ENCODE measurements at places on chromosomes 7 and 10.

GRCh38 chr7:64277630-64278029 is 36.1 kb upstream of the ZNF736 start:
- H3K4me3 ChIP-seq = no peak overlapping the region
- H3K27ac ChIP-seq = no peak overlapping the region
- H3K36me3 ChIP-seq = no peaks in the 10 kb centered on the region

GRCh38 chr7:71186535-71187057 is 54.7 kb downstream of the GALNT17 start:
- H3K36me3 ChIP-seq = no peaks in the 10 kb centered on the region
- no peaks in the 10 kb centered on the region for H3K27me3 ChIP-seq
- no peak for DNase-seq
- no peak overlapping the region for H3K4me3 ChIP-seq
- H3K27ac ChIP-seq = no peak overlapping the region
- H3K4me1 ChIP-seq = no peaks in the 10 kb centered on the region

DNA sequence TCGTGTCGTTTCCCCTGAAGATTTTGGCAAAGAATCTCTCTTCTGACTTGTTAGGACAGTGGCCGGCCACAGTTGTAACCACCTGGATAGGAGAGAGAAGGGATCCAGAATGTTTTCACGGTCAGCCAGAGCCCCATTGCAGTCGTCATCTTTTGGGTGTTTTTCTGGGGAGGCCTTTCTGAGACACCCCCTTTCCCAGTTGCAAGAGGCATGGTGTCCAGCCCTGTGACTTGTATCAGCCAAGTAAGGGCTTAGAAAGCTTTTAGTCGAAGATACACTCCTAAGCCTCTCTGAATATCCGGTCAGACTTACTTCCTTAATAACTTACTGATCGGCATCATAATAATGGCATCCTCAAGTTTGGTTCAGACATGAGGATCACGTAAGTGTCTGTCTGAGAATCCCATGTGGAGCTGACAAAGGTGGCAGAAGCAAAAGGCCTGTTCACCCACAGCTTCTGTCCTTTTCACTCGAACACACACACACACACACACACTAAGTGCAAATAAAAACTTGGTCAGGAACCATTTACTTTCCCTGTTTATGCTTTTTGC is 435.7 kb upstream of the GALNT17 start:
- DNase-seq = peak; percentile 22
- peaks cover 4% of the 10 kb centered on the region for H3K36me3 ChIP-seq
- H3K4me3 ChIP-seq = peak overlapping the region; percentile 88
- no peaks in the 10 kb centered on the region for H3K27me3 ChIP-seq
- peaks cover 17% of the 10 kb centered on the region for H3K4me1 ChIP-seq

- H3K4me1 ChIP-seq = no peaks in the 10 kb centered on the region
- H3K27me3 ChIP-seq = no peaks in the 10 kb centered on the region
- DNase-seq = no peak
Measured at GRCh38 chr7:8147760-8148463, 114.1 kb downstream of the ICA1 start.

GRCh38 chr7:121475806-121476205 is 79.7 kb upstream of the FAM3C start:
- no peak for DNase-seq
- H3K27me3 ChIP-seq = no peaks in the 10 kb centered on the region
- no peak overlapping the region for H3K4me3 ChIP-seq
- H3K27ac ChIP-seq = no peak overlapping the region
- no peaks in the 10 kb centered on the region for H3K36me3 ChIP-seq

GRCh38 chr7:49852619-49853462 is 79.4 kb downstream of the VWC2 start:
- H3K4me3 ChIP-seq = no peak overlapping the region
- no peaks in the 10 kb centered on the region for H3K36me3 ChIP-seq
- peaks cover 6% of the 10 kb centered on the region for H3K27me3 ChIP-seq
- no peak overlapping the region for H3K27ac ChIP-seq
- peak; percentile 9 for DNase-seq

DNA sequence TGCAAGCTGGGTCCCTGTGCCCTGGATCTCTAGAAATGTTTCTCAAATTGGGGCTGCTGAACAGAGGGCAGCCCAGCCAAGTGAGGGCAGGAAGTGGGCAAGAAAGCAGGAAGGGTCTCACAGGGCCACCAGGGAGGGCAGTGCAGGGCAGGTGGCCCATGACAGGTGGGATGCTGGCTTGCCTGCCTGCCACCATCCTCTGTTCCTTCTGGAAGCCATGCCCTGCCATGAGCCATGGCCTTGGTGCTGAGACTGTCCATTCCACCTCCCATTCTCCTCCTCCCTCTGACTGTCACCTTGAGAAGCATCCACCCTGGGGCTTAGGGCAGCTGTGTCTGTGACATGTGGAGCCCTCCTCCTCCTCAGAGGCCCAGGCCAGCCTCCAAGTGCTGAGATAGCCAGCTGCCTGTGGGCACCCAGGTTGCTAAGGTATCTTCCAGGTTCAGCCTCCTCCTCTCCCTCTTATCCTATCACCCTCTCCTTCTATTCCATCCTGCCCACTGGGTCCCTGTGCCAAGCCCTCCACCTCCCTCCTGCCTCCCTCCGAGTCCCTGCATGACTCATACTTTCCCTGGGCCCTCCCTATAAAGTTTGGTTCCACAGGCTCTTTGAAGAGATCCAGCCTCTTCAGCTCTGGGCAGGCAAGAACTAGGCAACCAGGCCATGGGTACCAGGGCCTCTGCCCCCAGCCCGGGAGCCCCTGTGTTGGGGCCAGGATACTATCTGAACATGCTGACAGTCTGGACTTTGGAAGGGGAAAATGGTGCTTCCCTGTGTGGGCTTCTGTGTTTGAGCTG is 1.3 kb downstream of the VSIR start:
- no peaks in the 10 kb centered on the region for H3K36me3 ChIP-seq
- no peak overlapping the region for H3K27ac ChIP-seq
- H3K4me1 ChIP-seq = peaks cover 28% of the 10 kb centered on the region

Measured in mesenchymal stem cell (in vitro differentiated cells and primary cell).